GM12865 (cell line): ENCODE measurements at places on chromosomes 1 and 21.

DNA sequence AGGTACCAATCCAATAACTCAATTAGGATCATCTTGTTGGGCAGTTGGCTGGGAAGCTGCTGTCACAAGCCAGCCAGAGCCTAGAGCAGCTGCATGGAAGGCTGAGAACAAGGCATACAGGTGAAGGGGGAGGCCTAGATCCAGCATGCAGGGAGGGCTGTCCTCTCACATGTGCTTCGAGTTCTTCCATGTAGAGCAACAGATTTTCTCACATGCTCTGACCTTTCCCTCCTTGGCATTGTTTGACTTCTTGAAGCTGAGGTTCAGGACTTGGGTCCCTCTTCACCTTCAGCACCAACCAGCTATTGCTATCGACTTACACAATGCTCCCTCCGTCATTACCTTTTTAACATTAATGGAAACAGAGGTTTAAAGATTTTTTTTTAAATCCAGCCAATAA is 257.7 kb downstream of the ATG4C start:
- DNase-seq: no peak

DNA sequence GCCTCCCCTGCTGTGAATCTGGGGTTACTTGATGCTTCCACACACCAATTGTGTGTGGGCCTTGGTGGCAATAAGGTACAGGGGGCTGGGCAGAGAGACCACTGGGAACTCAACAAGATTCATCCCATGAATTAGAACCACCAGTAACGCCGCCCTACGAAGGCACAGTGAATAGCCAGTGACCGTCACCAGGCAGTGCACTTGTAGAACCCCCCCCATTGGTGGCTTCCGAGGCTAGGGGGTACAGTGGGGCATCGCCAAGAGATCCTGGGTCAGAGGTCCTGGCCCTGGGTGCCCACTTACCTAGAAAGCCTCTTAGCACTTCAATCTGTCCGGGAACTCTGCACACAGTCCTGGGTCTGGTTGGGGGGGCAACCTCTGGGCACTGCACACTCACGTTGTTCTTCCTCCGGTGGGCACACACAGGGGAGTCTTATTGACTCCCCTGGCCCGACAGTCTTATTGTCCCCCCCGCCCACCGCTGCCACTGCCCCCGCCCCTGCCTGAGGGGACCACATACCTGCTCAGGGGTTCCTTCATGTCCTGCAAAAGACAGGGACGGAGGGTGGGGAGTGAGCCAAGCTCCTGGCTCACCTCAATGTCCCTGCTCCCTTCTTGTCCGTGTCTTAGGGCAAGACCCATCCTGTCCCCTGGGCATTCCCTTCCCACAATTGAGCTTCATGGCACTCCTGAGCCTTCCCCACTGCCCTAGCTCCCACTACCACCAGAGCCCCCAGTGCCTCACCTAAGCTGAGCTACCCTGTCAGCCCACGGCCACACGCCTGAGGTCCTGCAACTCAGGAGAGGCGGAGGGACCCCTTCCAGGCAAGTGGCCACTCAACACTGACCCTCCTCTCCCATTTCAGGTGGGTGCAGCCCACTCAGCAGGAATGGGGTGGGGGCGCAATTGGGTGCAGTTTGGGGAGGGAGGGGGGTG is 2.5 kb upstream of the TRIM11 start:
- DNase-seq: no peak

DNA sequence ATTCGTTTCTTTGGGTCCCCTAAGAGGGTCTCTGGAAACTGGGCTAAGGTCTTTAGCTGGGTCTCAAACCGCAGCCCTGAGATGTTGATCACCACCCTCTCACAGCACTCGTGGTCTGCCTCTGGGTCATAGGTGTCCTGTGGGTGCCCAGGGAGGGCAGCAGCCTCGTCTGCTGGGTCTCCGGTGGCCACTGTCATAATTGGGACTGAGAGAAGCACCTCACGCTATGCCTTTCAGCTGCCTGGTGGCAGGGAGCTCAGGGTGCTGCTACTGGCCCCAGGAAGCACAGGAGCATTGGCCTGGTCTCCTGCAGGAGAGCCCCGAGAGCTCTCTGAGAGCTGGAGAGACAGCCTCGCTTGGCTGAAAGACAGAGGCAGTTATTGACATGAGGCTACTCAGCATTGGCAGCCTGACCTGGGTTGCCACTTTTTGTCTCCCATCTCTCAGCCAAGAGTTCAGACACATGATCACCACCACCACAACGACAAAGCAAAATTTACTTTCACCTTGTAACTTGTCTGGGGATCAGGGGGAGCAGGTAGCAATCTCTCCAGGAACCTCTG is 1.5 kb downstream of the KCNA2 start:
- no peak for DNase-seq

- no peak for DNase-seq
These were observed 3.5 kb downstream of the RGS4 start for GRCh38 chr1:163072658-163073057.

DNA sequence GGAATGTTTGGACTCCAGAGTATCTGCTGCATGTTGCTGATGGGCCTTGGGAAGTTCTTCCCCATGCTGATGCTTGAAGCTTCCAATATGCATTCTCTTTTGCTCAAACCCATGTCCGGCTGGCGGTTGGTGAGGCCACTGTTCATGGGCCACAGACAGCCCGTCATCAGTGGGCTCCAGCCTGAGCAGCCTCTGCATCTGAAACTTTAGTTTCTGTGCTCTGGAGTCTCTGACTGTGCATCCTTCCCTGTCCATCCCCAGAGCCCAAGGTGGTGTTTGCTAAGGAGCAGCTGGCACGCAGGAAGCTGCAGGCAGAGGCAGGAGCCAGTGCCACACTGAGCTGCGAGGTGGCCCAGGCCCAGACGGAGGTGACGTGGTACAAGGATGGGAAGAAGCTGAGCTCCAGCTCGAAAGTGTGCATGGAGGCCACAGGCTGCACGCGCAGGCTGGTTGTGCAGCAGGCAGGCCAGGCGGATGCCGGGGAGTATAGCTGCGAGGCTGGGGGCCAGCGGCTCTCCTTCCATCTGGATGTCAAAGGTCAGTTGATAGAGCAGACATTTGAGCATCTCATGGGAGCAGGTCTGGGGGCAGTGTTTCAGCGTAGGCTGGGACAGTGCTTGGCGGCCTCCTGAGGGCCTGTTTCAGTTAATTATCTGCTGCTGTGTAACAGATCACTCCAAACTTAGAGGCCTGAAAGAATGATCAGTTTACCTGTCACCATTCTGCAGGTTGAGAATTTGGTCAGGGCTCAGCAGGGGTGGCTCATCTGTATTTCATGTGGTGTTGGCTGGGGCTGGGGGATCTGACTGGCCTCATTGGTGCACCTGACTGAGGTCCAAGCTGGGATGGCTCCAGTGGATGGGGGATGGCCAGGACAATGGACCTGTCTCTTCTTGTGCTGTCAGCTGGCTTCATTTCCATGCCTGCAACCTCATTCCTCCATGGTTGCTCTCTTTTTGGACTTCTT is 16.6 kb downstream of the OBSCN start:
- DNase-seq: no peak

DNA sequence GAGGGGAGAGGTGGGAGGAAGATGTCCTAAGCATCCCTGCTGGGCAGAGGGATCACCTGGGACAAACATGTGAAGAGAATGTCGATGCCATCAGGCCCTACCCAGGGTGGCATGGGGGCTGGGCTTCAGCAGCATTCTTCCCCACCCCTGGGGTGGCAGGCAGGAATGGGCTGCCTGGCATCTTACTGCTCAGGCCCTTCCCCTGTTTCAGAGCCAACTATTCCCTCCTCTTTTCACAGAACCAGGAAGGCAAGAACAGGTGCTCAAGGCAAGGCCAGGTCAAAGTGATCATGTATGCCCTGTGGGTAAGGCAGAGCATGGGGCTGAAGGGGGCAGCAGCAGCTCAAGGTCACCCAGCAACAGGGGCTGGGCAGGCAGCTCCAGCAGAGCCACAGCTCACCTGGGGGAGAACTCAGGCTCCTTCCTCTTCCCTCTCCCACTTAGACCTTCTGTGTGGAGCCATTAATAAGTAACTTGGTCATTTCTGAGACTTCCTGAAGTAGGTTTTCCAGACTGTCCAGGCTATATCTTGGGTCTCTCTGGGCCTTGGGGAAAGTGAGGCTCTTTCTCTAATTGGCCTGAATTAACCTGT is 56.4 kb downstream of the ELK4 start:
- no peak for DNase-seq

DNA sequence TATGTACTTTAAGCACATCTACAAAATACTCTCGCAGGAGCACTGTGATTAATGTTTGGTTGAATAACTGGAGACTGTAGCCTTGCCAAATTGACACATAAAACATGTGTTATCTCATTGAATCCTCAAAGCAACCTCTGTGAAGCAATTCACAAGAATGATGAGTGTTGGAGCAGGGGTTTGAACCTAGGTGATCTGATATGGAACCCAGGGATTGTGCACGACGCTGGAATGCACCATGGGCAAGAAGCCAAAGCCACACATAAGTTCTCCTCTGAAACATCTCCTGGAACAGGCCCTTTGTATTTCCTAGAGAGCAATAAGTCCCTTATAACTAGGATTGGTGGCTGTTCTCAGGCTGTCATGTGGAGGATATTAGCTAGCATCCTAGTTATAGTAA is 124.6 kb upstream of the IVNS1ABP start:
- DNase-seq: no peak
